ENCODE measurements at places on chromosomes 5 and 9. TPM values are rescaled to one million over a fixed set of nuclear protein-coding genes. Genes with fewer than 3 reads are reported as not detected.

Gene EIF4E1B
- not detected for total RNA-seq

Gene LCP2
- total RNA-seq, result 351 TPM

Gene SLC6A7
- not detected for total RNA-seq

Gene TEX48
- 1.0 TPM for total RNA-seq

Gene TOR4A
- 11.6 TPM for total RNA-seq

Gene PCDHB6
- not detected for total RNA-seq

Gene FBLL1
- total RNA-seq, result not detected

Gene DIRAS2
- not detected for total RNA-seq

Gene SMIM33
- 0.39 TPM for total RNA-seq

Gene SLCO6A1
- total RNA-seq, result not detected

Gene GABRA6
- total RNA-seq, result not detected

Gene LOX
- total RNA-seq, result not detected
